Mesothelial cell of epicardium (in vitro differentiated cells): ENCODE measurements at places on chromosomes 2 and 18. TPM values are rescaled to one million over a fixed set of nuclear protein-coding genes. Genes with fewer than 3 reads are reported as not detected.

Gene AGFG1
- total RNA-seq, result 59.3 to 62.5 TPM (median 60.9 TPM) in 3 replicates

GRCh38 chr2:240254337-240255164, 114.1 kb upstream of the OTOS start:
- H3K36me3 ChIP-seq, result no peaks in the 10 kb centered on the region
- peak overlapping the region; percentile 62 for H3K4me3 ChIP-seq
- H3K27ac ChIP-seq, result peak overlapping the region; percentile 99
- no peaks in the 10 kb centered on the region for H3K27me3 ChIP-seq
- no peak for DNase-seq

- peaks cover 18% of the 10 kb centered on the region for H3K27me3 ChIP-seq
- H3K4me1 ChIP-seq, result peaks cover 7% of the 10 kb centered on the region
- no peak overlapping the region for H3K4me3 ChIP-seq
- H3K36me3 ChIP-seq, result no peaks in the 10 kb centered on the region
- no peak for DNase-seq
These were observed 24.2 kb upstream of the CXXC1 start for GRCh38 chr18:50311650-50312049.

- peaks cover 51% of the 10 kb centered on the region for H3K4me1 ChIP-seq
- no peak for DNase-seq
- H3K4me3 ChIP-seq, result no peak overlapping the region
- no peaks in the 10 kb centered on the region for H3K36me3 ChIP-seq
These were observed 144.8 kb upstream of the MAP3K20 start for GRCh38 chr2:172930871-172931255.

DNA sequence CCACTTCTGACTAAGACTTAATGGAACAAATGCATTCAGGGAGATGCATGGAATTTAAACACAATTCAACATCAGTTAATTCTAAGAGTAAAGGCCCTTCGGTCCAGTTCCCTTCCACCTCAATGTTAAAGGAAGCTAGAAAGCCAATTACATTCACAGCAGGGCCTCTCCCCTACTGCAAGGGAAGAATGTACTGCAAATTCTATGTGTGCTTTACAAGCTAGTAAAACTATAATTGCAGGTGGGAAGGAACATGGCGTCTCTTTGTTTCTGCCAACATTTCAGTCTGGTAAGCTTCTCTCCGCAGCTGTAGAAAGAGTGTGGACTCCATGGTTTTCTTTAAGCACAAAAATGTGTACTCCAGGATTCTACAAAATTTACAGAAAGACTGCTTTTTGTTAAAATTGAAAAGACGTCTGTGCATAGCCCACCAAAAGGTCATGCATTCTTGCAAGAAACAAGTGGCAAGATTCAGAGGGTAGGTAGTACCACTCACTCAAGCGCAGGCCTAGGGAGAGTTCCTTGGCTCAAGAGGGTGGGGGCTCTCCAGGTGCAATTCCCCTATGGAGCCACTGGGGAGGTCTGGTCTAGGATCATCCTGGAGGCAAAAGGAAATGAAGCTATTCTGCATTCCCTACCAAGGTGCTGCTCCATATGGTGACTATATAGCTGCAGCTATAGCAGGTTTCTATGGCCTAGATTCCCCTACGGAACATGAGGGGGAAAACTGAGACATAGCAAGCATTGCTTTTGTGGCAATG, 127.0 kb upstream of the FZD5 start:
- DNase-seq, result no peak
- peaks cover 6% of the 10 kb centered on the region for H3K4me1 ChIP-seq
- no peak overlapping the region for H3K27ac ChIP-seq
- no peak overlapping the region for H3K4me3 ChIP-seq
- no peaks in the 10 kb centered on the region for H3K27me3 ChIP-seq

Gene PARD6G
- total RNA-seq, result 25.5 to 30.8 TPM (median 30.7 TPM) in 3 replicates

DNA sequence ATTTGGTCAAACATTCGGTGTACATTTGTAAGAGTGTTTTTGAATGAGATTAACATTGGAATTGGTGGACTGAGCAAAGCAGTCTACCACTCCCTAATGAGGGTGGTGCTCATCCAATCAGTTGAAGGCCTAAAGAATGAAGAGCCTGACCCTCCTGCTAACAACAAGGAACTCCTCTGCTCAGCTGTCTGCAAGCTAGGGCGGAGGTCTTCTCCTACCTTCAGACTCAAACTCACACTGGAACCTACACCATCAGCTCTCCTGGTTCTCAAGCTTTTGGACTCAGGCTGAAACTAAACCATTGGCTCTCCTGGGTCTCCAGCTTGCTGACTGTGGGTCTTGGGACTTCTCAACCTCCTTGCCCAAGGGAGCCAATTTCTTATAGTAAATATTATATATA, 55.5 kb upstream of the NPAS2 start:
- H3K36me3 ChIP-seq, result no peaks in the 10 kb centered on the region
- no peak overlapping the region for H3K27ac ChIP-seq
- no peak for DNase-seq
- no peaks in the 10 kb centered on the region for H3K4me1 ChIP-seq

Gene CD207
- total RNA-seq, result not detected in 3 replicates

DNA sequence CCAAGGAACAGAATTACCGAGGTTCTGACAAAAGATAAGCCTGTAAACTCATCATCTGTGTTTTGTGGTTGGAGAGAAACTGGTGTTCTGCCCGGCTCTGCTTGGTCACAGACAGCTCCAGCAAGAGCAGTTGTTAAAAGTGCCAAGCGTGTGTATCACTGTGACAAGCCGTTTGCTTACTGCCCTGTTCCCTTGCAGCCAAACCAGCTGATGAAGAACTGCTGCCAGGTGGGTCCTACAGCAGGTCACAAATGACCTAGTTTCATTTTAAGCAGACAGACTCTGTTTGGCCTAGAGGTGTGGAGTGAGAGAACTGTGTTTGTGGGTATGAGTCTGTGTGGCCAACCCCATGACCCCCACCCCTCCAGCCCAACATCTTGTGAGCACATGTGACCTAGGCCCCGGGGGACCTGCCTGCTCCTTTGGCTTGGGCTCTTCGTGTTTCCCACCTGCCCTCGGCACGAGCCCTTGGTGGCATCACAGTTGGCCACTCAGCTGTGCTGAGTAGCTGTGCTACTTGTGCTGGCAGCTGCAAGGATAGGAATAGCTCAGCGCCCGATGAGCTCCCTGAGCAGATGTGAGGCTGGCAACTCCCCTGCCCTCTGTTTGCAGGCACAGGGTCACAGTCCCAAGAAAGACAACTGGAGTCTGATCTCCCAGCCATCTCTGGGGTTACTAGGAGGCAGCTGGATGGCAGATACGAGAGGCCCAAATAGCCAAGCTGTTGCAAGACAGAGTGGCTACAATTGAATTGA, 9.7 kb downstream of the OXER1 start:
- peaks cover 8% of the 10 kb centered on the region for H3K4me1 ChIP-seq
- H3K27ac ChIP-seq, result no peak overlapping the region
- DNase-seq, result no peak
- H3K4me3 ChIP-seq, result no peak overlapping the region
- no peaks in the 10 kb centered on the region for H3K27me3 ChIP-seq
- peaks cover 15% of the 10 kb centered on the region for H3K36me3 ChIP-seq

GRCh38 chr18:12819322-12819721, 64.7 kb downstream of the PTPN2 start:
- H3K4me1 ChIP-seq, result peaks cover 5% of the 10 kb centered on the region
- peaks cover 20% of the 10 kb centered on the region for H3K36me3 ChIP-seq
- no peaks in the 10 kb centered on the region for H3K27me3 ChIP-seq
- H3K27ac ChIP-seq, result no peak overlapping the region
- DNase-seq, result no peak
- H3K4me3 ChIP-seq, result no peak overlapping the region

Gene SLC35F6
- 25.2 to 26.8 TPM (median 26.0 TPM) in 3 replicates for total RNA-seq

DNA sequence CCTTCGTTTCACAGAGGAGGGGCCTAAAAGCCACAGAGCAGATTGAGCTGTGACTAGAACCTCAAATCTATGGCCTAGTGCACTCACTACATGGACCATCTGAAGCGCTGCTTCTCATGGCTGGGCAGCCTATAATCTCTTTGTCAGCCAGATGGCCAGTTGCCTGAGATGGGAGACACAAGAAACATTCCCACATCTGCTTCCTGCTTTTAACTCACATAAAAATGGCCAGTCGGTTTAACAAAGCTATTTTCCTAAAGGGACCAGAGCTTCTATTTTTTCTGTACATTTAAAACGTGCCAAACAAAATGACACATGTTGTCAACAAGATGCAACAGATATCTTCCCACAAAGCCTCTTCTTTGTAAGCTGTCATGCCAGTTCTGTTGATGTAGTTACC, 173.8 kb downstream of the GFPT1 start:
- no peaks in the 10 kb centered on the region for H3K27me3 ChIP-seq
- no peak overlapping the region for H3K4me3 ChIP-seq
- H3K27ac ChIP-seq, result no peak overlapping the region
- peaks cover 12% of the 10 kb centered on the region for H3K36me3 ChIP-seq
- H3K4me1 ChIP-seq, result peaks cover 23% of the 10 kb centered on the region

DNA sequence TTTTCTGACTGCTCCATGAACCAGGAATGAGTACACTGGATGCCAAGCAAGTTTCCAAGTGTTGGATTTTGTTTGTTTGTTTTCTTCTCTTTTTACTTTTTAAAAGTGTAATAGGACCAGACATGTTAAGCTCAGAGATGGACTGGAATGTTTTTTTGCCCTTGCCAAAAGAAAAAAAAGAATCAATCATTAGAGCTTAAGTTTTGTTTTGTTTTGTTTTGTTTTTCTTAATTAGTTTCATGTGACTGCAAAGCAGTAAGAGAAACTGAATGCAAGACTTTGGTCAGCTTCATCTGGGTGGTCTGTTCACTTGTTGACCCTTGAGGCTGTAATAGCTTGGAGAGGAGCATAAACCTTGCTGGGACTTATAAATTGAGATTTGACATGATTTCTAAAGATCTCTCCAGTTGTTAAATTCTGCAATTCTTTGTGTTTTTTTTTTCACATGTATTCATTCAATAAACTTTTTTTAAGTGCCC, 42.4 kb upstream of the SLC1A4 start:
- no peak overlapping the region for H3K27ac ChIP-seq
- peaks cover 10% of the 10 kb centered on the region for H3K27me3 ChIP-seq
- no peak for DNase-seq
- H3K36me3 ChIP-seq, result no peaks in the 10 kb centered on the region

DNA sequence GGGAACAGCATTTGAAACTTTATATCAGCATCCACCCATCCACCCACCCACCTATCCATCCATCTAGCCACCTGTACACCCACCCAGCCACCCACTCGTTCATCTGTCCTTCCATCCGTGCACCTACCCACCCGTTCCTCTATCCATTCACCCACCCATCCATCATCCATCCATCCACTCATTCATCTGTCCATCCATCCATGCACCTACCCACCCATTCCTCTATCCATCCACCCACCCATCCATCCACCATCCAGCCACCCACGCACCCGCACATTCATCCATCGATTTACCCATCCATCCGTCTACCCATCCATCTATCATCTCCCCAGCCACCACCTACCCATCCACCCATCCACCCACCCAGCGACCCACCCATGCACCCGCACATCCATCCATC, 24.8 kb downstream of the LDLRAD4 start:
- H3K27ac ChIP-seq, result no peak overlapping the region
- no peak for DNase-seq
- H3K36me3 ChIP-seq, result peaks cover 8% of the 10 kb centered on the region

Gene DYSF
- total RNA-seq, result 0.96 to 2.1 TPM (median 1.4 TPM) in 3 replicates

GRCh38 chr18:48452861-48453323, 43.7 kb upstream of the ZBTB7C start:
- no peak overlapping the region for H3K27ac ChIP-seq
- H3K27me3 ChIP-seq, result peaks cover 21% of the 10 kb centered on the region
- no peak overlapping the region for H3K4me3 ChIP-seq
